ENCODE measurements at places on chromosomes 12 and 14.
A peak's percentile ranks its signal among the peaks of the same experiment; 100 is the strongest.

DNA sequence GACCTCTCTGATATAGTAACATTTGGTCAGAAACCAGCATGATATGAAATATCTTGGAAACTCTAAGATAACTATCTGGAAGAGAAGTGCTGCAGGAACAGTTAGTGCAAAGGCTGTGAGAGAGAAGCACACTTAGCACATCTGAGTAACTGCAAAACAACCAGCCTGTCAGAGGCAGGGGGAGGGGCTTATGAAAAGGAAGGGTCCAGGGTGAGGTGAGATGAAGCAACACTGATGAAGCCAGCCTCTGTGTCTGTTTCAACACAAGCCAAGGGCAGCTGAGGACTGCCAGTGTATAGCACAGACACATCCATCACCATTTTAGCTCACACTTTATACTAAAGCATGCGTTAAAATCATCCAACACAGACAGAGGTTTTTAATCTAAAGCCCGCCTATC is 37.4 kb upstream of the OVCH1 start:
- DNase-seq, result no peak

DNA sequence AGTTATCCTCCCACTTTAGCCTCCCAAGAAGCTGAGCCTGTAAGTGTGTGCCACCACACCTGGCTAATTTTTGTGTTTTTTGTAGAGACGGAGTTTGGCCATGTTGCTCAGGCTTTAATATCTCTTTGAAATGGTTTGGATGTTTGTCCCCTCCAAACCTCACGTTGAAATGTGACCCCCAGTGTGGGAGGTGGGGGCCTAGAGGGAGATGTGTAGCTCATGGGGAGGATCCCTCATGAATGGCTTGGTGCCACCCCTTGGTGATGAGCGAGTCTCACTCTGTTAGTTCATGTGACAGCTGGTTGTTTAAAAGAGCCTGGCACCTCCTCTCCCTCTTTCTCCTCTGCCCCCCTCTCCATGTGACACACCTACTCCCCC is 23.6 kb upstream of the TTC7B start:
- DNase-seq, result no peak

DNA sequence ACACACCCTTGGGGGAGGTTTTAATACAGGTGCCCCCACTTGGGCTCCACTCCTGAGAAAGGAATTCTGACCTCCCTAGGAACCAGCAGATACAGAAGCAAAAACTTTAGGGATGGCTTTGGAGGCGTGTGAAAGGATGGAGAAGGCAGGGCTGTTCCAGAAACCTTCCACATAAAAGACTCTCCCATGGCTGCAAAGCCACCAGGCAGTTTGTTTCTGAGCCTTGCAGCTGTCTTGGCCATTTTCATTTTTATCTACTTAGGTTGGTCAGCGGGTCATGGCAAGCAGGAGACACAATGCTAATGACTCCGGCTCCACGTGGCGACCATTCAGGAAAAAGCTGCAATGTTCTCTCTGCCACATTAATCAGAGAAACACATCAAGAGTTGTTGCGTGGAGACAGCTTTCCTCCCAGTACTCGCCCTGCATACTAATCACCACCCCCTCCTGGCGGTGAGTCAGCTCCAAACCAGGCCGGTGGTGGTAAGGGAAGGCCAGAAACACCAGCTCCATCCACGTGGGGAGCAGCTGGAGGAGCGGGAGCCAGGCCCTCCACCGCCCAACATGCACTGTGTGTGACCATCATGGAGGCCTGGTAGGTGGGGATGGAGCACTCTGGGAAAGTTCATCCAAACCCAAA is 30.9 kb upstream of the IRF2BPL start:
- peak; percentile 95 for DNase-seq

DNA sequence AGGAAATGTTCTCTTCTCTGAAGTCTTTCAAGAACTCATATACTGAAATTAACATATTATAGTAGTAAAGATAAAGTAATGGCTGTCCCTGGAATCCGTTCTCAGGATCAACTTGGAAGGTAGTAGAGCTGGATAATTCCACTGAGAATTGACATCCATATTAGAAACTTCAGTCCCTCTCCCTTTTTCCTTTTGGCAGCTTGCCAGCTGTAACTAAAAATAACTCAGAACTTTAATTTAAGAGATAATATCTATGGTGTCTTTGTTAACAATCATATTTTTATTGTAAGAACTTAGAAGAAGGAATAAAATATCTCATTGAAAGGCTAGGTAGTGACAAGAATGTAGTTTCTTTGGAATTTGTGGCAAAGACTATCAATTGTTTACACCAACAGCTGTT is 61.4 kb upstream of the PLEKHA5 start:
- DNase-seq, result no peak

- DNase-seq, result no peak
Observed at GRCh38 chr14:37051680-37052079, 120.7 kb downstream of the SLC25A21 start.

DNA sequence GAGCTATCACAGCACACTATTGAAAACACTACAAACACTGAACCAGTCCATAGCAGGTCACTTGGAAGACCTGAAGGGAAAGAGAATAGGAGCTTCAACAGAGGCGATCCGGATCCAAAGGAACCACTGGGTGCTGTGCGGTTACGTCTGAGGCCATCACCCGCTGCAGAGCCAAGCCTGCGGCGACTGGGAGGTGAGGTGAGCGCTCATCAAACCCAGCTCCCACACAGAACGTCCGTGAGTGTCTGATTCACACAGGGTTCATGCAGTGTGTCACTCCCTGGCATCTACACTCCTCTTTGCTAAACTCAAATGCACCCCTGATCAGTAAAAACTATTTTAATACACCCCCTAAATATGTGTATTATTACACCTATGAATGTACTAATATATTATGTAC is 64.1 kb downstream of the TMEM132D start:
- DNase-seq, result no peak

DNA sequence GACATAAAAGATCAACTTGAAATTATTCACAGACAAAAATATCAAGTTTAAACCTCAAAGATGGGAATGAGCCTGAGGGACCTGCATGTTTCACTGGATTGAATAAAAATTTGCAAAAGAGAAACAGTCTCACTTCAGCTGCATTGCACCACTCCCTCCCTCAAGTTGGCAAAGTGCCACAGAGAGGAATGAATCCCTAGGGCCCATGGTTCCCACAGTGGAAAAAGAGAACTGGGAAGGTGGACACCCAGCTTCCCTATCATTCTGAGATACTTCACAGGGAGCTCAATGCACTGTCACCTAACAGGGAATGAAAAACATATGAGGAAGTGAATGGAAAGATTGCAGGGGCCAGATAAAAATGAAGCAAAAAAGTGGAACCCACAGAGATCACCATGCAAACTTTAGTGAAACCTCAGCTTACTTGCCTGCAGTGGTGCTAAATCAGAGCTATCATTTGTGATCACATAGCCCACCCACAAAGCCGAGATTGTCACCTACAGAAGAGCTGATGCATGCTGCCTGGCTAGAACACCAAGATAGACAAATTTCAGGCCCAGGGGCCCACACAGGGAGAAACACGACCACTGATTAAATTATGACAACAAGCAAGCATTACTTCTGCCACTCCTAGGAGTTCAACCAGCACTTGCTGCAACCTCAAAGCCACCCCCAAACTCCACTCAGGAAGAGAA is 911.3 kb downstream of the LRFN5 start:
- no peak for DNase-seq

- DNase-seq, result no peak
Observed at GRCh38 chr14:29627137-29627536, 300.5 kb downstream of the PRKD1 start.

DNA sequence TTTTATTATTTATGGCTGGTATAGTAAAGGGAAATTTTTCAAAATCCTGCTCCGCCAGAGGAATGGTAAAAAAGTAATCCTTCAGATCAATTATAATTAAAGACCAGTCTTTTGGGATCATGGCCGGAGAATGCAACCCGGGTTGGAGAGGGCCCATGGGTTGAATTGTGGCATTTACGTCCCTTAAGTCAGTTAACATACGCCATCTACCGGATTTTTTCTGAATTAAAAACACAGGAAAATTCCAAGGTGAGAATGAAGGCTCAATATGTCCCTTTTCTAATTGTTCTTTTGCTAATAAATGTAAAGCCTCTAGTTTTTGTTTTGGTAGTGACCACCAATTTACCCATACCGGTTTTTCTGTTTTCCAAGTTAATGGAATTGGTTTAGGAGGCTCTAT is 602.8 kb downstream of the ALG10 start:
- DNase-seq, result no peak

- DNase-seq, result no peak
Observed at GRCh38 chr14:65976761-65977404, 509.3 kb upstream of the CCDC196 start.

- DNase-seq, result no peak
Observed at GRCh38 chr12:115457798-115458197, 773.8 kb upstream of the TBX3 start.

DNA sequence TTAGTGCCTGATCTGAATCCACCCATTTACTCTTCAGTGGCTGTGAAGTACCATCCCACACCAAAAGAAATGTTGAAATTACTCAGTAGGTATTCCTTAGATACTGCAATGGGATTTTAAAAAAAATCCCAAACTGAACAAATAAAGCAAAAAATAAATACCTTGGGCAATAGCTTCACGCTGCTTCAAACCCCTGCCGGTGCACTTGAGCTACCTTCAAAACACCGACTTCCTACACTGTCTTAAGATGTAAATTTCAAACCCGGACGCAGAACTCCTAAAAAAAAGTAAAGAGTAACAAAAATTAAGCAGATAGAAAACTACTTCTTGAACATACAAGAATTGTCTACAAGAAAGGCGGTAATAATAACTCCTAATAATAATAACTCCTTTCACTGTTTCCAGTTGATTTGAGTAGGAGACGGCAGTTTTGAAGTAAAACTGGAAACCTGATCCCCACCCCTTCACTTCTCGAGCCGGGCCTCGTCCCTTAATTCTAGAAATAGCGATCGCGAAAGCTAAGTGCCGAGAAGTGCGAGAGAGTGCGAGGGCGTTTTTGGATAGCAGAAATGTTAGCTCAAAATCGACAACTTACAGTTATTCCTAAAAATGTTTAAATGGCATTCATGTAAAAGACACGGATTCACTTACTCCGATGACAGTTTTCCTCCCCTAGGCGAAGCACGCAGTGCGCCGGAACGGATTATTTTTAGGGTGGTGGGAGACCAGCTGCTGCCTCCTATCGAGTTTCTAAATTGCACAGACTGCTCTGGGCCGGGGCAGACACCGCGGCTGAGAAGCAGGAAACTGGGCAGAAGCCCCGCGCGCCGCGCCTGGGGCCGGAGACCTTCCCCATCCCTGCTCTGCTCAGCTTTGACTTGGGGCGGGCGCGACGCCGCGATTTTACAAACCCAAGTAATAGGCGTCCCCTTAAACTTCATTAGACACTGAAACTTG is at the start of gene ABCC9:
Gene ABCC9 (minus strand): TSS at position 878 of the 957 bp plus-strand sequence. CDS start 4,752 bp downstream, outside the sequence.
- no peak for DNase-seq

DNA sequence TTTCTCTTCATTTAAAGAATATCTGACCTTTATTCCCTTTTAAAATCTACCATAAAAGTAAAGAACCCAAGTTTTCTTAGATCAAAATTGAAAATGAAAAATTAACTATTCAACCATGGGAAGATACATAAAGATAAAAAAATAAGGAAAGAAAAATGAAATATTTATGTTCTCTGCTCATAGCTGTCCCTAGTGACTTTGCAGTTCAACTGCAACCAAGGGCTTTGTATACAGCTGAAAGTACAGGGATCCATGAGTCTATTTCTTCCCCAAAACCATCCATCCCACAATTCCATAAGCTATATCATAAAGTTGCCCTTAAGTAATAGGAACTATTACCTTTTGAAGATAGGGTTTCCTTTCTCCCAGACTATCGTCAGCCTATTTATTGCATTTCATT is 113.1 kb downstream of the ITPR2 start:
- no peak for DNase-seq

GRCh38 chr14:51960866-51961265 is 28.5 kb upstream of the RTRAF start:
- no peak for DNase-seq

DNA sequence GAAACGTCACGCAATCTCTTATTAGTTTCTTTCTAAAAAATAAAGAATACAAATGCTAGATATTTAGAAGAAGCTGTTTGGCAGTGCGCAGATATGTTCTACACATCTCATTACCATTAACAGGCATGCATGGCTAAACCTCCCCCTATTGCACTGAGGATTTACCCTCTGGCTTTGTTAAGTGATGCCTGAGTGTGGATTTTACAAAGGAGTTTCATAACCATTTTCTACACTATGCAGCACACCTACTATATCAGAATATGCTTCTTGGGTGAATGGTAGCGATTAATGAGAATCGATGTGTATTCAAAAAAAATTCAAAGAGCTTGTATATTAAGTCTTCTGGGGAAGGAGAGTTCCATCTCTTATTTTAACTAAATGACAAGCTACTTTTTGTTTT is 1.1 kb upstream of the RMST start:
- DNase-seq, result no peak

- no peak for DNase-seq
Observed at GRCh38 chr14:30227436-30227835, 299.8 kb upstream of the PRKD1 start.

GRCh38 chr14:53531730-53532129 is 378.6 kb upstream of the DDHD1 start:
- DNase-seq, result no peak

Data from BE2C (cell line).